ENCODE measurements at places on chromosomes 3 and 15.

GRCh38 chr15:78619022-78619950, 1.5 kb downstream of the CHRNA3 start:
- DNase-seq, result no peak

DNA sequence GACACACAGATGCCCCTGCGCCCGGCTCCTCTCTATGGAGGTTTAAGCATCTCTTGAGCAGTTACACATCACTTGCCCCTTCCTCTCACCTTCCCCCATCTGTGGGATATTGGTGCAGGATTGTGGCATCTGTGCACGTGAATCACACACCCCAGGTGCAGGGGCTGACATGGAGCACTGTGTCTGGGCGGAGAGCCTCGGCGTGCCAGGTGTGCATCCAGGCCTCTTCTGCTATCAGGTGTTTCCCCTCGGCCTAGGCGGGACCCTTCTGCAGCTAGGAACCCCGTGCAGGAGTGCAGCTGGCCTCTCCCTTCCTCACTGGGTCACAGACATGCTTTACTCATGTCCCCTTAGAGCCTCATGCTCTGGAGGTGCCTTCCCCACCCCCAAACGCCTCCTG, 33.4 kb upstream of the MUC13 start:
- DNase-seq, result no peak

- no peak for DNase-seq
Measured at GRCh38 chr15:68962465-68962864, 32.1 kb downstream of the SPESP1 start.

- DNase-seq, result no peak
Measured at GRCh38 chr3:23272820-23273219, 69.7 kb downstream of the UBE2E2 start.

DNA sequence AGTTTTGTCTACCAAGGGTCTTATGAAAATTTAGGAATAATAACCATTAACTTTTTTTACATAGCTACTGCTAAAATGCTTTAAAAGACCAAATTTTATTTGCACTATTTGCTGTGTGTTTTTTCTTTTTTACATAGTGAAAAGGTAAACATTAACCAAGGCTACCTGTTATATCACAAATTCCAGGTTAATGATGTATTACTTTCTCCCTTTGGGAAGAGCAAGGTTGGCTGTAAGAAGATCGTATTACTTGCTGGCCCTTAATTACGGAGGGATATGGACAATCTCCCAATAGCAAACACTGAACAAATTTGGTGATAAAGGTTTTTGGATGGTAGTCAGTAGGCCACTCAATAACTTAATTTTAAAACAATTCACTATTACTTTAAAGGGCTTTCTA, 22.4 kb downstream of the LRRC58 start:
- DNase-seq, result no peak

DNA sequence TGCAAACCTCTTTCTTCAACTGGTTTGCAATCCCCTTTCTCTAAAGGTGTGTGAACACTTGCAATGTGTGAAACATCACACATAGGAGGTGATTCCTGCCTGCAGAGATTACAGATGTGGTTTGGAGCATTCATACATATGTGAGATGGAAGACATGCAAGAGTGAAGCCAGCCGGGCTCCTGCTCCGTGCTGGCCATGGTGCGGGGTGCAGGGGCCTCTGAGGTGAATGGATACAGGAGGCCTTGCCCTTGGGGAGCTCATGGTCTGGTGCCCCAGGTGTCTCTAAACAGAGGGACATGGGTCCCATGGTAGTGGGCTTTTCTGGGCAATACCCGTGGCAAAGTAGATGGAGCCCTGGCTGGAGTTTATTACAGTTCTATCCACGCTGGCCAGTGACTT, 6.0 kb downstream of the SLC6A11 start:
- no peak for DNase-seq

Measured in SJSA1 (cell line).